ENCODE measurements at places on chromosomes 1 and 21. TPM values are rescaled to one million over a fixed set of nuclear protein-coding genes. Genes with fewer than 3 reads are reported as not detected.

Gene MX2
- 5.3 TPM for total RNA-seq

Gene WNT9A
- 0.05 TPM for total RNA-seq

Gene HSD3B2
- not detected for total RNA-seq

Gene COL8A2
- total RNA-seq: not detected

Gene FCER1G
- total RNA-seq: 0.71 TPM
